Small intestine (tissue), 16 donors: ENCODE measurements at places on chromosomes 11 and 22. TPM values are rescaled to one million over a fixed set of nuclear protein-coding genes. Genes with fewer than 3 reads are reported as not detected.

CARNS1 gene
- not detected for polyA plus RNA-seq

TPH1 gene
- 1.3 TPM for polyA plus RNA-seq

MPPED2 gene
- polyA plus RNA-seq, result not detected

RFPL1 gene
- polyA plus RNA-seq, result not detected

BIRC3 gene
- polyA plus RNA-seq, result 25.6 TPM

DNA sequence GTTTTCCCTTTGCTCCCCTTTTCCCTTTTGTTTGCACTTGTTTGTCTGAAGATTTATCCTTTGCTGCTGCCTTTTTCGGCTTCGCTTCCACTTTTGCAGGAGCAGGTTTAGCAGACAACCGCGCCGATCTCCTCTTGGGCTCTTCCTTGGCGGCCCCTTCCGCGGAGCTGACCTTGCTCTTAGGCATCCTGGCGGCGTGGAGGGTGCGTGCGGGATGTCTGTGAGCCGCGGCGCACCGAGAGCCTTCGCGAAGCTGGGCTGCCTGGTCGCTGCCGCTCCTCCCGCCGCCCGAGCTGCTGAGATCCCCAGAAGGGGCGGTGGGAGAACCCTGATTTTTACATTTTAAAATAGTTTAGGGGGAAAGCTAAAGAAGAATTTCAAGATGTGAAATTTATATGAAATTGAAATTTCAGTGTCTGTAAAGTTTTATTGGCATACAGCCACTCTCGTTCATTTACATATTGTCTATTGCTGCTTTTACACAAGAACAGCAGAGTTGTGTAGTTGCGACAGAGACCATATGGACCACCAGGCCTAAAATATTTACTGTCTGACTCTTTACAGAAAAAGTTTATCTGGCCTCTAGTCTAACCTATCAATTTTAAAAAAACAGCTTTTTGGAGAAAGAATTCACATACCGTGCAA is 105.2 kb upstream of the RRM1 start:
- H3K4me1 ChIP-seq, result no peaks in the 10 kb centered on the region
- H3K4me3 ChIP-seq, result no peak overlapping the region
- no peak for DNase-seq
- H3K27me3 ChIP-seq, result no peaks in the 10 kb centered on the region
- peak overlapping the region; percentile 21 for H3K27ac ChIP-seq
- no peaks in the 10 kb centered on the region for H3K36me3 ChIP-seq

DNA sequence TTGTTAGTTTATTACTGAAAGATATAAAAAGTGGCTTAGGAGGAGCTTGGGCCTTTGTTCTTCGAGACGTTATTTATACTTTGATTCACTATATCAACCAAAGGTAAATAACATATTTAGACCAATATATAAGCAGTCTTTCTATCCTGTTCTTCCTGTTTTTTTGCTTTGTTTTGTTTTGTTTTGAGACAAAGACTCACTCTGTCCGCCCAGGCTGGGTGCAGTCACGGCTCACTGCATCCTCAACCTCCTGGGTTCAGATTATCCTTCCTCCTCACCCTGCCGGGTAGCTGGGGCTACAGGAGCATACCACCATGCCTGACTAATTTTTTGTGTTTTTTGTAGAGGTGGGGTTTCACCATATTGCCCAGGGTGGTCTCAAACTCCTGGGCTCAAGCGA is 66.8 kb downstream of the ATM start:
- H3K36me3 ChIP-seq, result peaks cover 27% of the 10 kb centered on the region
- no peak overlapping the region for H3K4me3 ChIP-seq
- H3K27ac ChIP-seq, result no peak overlapping the region

- no peak overlapping the region for H3K4me3 ChIP-seq
- peaks cover 12% of the 10 kb centered on the region for H3K4me1 ChIP-seq
- DNase-seq, result no peak
- no peaks in the 10 kb centered on the region for H3K36me3 ChIP-seq
Measured at GRCh38 chr22:38035530-38035885, 21.7 kb upstream of the PICK1 start.

DNA sequence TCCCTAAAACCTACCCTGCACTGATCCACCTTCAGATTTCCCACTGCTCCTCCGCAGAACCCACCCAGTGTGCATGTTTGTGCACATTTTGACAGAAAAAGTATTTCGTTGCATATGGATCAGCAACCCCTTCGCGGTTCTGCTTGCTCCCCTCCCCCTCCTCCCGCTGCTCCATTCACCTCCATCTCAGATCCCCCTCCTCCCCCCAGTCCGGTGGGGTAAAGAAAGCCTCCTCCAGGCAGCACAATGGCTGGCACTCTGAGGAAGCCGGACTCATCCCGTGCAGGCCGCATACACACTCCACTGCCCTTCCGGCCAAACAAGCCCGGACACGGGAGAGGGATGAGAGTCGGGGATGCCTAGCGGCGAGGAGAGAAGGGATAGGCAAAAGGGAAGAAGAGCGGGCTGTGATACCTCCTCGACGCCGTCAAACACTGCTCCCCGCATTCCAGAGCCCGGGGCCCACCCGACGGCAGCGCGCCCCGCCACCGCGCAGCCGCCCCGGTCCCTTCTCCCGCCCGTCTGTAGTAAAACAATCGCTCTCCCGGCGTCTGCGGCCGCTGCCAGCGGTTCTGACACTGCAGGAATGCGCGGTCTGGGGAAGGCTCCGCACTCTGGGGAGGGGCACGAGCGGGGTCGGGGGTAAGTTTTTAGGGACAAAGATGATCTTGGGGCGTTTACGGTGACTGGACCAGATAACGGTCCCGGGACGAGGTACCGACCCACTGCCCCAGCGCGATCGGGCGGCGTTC is 915 bp downstream of the FEZ1 start:
- DNase-seq, result peak; percentile 36
- H3K27me3 ChIP-seq, result peaks cover 7% of the 10 kb centered on the region
- H3K4me1 ChIP-seq, result no peaks in the 10 kb centered on the region
- no peak overlapping the region for H3K27ac ChIP-seq
- H3K4me3 ChIP-seq, result peak overlapping the region; percentile 45

- H3K36me3 ChIP-seq, result no peaks in the 10 kb centered on the region
- H3K27ac ChIP-seq, result no peak overlapping the region
- H3K4me3 ChIP-seq, result no peak overlapping the region
- no peaks in the 10 kb centered on the region for H3K27me3 ChIP-seq
- no peaks in the 10 kb centered on the region for H3K4me1 ChIP-seq
Measured at GRCh38 chr22:26565181-26565580, 24.8 kb downstream of the TPST2 start.

DNA sequence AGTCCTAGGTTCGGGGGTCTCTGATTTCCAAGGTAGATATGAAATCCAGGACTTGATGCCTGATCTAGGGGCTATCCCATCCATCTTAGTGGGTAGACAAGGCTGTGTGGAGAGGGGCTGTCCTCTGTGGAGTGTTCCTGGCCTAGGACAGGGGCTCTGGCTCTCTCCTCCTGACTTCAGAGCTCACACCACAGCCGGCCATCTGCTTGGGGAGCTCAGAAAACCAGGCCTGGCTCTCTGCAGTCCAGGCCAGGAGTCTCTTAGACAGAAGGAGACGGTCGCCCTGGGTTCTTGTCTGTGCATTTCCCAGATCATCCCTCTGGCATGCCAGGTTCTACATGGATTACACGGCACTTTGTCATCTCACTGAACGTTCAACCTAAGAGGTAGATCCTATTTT is 17.9 kb downstream of the TUB start:
- H3K27ac ChIP-seq, result no peak overlapping the region
- no peak for DNase-seq
- no peaks in the 10 kb centered on the region for H3K27me3 ChIP-seq
- H3K4me1 ChIP-seq, result peaks cover 11% of the 10 kb centered on the region
- H3K4me3 ChIP-seq, result no peak overlapping the region
- H3K36me3 ChIP-seq, result peaks cover 64% of the 10 kb centered on the region

DNA sequence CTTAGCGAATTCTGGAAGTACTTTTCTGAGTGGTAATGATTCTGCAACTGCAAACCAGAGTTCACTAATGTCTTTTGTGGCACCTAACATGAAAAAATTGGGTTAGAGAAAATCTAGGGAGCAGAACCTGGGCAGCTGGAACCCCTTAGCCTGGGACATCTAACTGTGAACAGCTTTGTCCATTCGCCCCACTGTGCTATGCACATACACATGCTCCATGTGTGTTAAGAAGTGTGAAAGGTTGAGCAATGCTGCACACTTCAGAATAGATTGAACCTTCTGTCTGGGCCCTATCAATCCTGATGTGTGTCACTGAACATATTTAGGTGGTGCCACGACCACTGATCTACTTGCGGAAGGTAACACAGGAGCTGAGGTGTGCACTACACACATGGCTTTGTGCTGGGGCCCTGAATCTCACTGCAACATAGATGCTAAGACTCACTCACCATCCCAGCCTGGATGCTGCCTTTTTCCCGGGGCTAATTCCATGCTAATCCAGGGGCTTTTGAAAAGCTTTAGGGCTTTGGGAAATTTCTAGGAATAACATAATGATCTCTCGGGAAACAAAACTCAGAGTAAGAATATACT is 976.2 kb downstream of the NTM start:
- H3K4me1 ChIP-seq, result no peaks in the 10 kb centered on the region
- no peak overlapping the region for H3K4me3 ChIP-seq
- no peak for DNase-seq
- H3K36me3 ChIP-seq, result no peaks in the 10 kb centered on the region
- H3K27ac ChIP-seq, result no peak overlapping the region
- H3K27me3 ChIP-seq, result no peaks in the 10 kb centered on the region

DNA sequence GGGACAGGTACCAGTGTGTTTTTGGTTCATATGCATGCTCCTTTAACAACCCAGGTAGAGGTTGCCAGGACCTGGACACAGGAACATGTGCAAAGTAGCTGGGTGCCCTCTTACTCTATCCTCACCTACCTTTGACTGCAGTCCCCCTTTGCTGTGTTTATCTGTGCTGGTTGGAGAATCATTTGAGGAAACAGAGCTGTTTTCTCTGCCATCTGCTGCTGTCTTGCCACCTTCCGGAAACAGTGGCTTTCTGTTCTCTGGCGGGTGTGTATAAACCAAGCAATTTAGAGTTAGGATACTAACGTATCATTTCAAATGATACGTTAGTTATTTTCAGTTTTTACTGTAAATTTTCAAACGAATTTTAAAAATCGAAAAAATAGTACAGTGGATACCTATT is 171.9 kb upstream of the TTC12 start:
- no peak for DNase-seq
- no peak overlapping the region for H3K27ac ChIP-seq
- H3K4me3 ChIP-seq, result no peak overlapping the region
- no peaks in the 10 kb centered on the region for H3K27me3 ChIP-seq

DNA sequence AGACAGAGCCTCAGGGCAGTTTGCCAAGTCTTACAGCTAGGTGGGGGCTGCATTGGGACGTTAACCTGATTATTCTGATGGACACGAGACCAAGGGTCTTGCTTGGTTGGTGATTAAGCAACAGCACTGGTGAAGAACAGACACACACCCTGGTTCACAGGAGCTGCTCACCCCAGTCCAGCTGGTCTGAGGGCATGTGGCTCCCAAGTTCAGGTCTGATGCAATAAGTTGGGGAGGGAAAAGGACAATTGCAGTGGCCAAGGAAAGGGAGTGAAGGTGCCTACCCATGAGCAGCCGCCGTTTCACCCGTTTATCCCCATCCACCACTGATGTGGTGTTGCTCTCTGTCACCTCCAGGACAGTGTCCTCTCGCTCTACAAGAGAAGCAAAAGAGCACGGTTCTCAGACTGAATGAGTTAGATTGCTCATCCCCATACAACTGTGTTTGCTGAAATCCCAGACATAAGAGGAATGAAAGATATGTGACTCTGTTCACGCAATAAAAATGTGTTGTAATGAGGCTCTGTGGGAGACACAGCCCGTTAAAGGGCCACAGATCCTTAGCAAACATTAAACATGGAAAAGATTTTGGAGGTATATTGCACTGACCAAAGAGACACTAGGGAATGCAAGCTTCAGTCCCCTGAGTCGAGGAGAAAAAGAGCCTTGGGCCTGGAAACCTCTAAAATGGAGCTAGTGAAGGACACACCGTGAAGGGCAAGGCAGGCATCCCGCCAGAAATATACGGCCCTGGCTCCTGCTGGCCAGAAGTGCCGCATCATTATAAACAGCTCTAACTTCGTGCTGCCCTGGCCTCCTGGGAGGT is 25.6 kb downstream of the SCUBE2 start:
- no peak overlapping the region for H3K4me3 ChIP-seq
- H3K36me3 ChIP-seq, result no peaks in the 10 kb centered on the region
- no peaks in the 10 kb centered on the region for H3K27me3 ChIP-seq
- no peak overlapping the region for H3K27ac ChIP-seq
- no peaks in the 10 kb centered on the region for H3K4me1 ChIP-seq

GRCh38 chr11:57647960-57648800 is 1.5 kb downstream of the YPEL4 start:
- peaks cover 3% of the 10 kb centered on the region for H3K27me3 ChIP-seq
- H3K4me3 ChIP-seq, result no peak overlapping the region
- no peaks in the 10 kb centered on the region for H3K4me1 ChIP-seq

GRCh38 chr11:110243791-110244190 is 52.6 kb downstream of the RDX start:
- H3K27ac ChIP-seq, result no peak overlapping the region
- peaks cover 19% of the 10 kb centered on the region for H3K36me3 ChIP-seq
- H3K4me3 ChIP-seq, result no peak overlapping the region
- no peaks in the 10 kb centered on the region for H3K27me3 ChIP-seq
- no peaks in the 10 kb centered on the region for H3K4me1 ChIP-seq
- no peak for DNase-seq

GRCh38 chr11:130710497-130711012 is 205.7 kb downstream of the SNX19 start:
- H3K4me1 ChIP-seq, result no peaks in the 10 kb centered on the region
- peaks cover 7% of the 10 kb centered on the region for H3K27me3 ChIP-seq
- peak; percentile 2 for DNase-seq

- no peak overlapping the region for H3K27ac ChIP-seq
- H3K4me3 ChIP-seq, result no peak overlapping the region
- no peaks in the 10 kb centered on the region for H3K36me3 ChIP-seq
Measured at GRCh38 chr22:22148905-22149304, 95.7 kb upstream of the VPREB1 start.

DNA sequence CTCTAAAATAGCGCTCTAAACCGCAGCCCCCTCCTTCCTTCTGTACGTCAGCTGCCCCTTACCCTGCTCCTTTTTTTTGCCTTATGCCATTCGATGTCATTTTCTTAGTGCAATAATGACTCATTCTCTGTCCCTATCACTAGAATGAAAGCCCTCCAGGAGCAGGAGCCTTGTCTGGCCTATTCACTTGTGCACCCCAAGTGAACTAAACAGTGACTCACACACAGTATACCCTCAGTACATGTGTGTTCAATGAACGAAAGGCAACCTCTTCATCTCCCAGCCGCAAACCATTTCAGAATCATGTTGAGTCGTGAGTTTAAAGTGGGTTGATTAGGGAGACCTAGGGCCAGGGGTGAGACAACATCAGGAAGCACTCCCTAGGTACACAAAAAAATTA is 50.7 kb upstream of the SPATA19 start:
- no peaks in the 10 kb centered on the region for H3K36me3 ChIP-seq
- no peak overlapping the region for H3K4me3 ChIP-seq

- no peak overlapping the region for H3K27ac ChIP-seq
- no peak overlapping the region for H3K4me3 ChIP-seq
- DNase-seq, result no peak
- no peaks in the 10 kb centered on the region for H3K36me3 ChIP-seq
Measured at GRCh38 chr22:22713416-22713815, 69.0 kb downstream of the GGTLC2 start.

DNA sequence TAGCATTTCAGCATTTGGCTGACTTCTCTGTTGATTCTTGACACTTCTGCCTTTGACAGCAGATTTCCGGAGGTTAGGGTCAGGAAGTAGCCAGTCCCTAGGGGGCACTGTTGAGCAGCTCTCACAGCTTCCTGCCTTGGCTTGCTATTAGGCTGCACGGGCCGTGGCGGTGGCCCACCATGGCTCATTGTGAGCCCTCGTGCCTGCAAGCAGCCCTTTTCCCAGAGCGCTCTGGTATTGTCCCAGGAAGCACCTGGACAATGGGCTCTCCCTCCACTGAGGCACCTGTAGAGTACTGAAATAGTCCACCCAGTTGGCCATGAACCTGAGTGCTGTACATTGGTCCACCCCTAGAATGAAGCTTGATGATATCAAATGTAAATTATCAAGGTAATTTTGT is 100.2 kb upstream of the GAL start:
- H3K27me3 ChIP-seq, result no peaks in the 10 kb centered on the region
- peak; percentile 50 for DNase-seq
- no peaks in the 10 kb centered on the region for H3K4me1 ChIP-seq
- peaks cover 12% of the 10 kb centered on the region for H3K36me3 ChIP-seq
- no peak overlapping the region for H3K27ac ChIP-seq
